NCI-H1436 treated with DMSO at 0.1 percent for 48 hours (cell line): ENCODE measurements at places on chromosomes 2 and 18.

- no peak for DNase-seq
Observed at GRCh38 chr18:26971409-26971808, 105.9 kb upstream of the AQP4 start.

- no peak for DNase-seq
Observed at GRCh38 chr18:44943311-44943881, 262.7 kb downstream of the SETBP1 start.

- DNase-seq, result no peak
Observed at GRCh38 chr18:28174181-28174905, 2.6 kb downstream of the CDH2 start.

GRCh38 chr2:193783681-193784080, 1588.9 kb upstream of the TMEFF2 start:
- DNase-seq, result no peak

DNA sequence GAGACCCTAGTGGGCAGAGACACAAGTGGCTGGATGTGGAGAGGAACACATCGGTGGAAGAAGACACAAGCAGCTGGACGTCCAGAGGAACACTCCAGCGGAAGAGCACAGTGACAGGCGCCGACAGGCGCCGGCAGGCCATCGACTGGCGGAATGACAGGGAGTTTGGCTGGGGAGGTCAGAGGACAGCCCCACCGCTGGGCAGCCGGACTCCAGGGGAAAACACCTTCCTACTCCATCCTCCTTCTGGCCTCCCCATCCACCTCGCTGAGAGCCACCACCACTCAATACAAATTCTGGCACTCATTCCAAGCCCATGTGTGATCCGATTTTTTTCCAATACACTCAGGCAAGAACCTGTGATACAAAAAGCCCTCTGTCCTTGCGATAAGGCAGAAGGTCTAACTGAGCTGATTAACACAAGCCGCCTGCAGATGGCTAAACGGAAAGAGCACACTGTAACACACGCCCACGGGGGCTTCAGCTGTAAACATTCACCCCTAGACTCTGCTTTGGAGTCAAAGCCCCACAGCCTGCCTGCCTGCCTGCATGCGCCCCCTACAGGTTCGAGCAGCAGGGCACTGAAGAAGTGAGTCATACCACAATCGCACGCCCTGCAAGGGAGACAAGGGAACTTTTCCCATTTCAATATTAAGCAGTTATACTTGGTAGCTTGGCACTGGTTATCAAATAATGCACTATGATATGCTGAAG, 50.2 kb upstream of the LRP1B start:
- no peak for DNase-seq

DNA sequence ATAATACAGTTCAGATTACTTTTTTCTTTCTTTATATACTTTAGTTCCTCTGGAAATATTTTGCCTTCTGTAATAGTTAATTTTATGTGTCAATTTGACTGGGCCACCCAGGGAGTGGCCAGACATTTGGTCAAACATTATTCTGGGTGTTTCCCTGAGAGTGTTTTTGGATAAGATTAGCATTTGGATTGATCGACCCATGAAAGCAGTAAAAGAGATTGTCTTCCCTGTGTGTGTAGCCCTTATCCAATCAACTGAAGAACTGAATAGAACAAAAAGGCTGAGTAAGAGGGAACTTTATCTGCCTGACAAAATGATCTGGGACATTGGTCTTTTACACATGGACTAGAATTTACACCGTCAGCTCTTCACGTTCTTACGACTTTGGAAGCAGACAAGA, 1190.1 kb upstream of the FAM98A start:
- no peak for DNase-seq

GRCh38 chr2:18272148-18272494, 288.3 kb downstream of the RDH14 start:
- DNase-seq, result no peak

- no peak for DNase-seq
Observed at GRCh38 chr2:38163006-38163405, 87.1 kb upstream of the CYP1B1 start.

GRCh38 chr2:225768741-225769140, 369.2 kb downstream of the NYAP2 start:
- no peak for DNase-seq

GRCh38 chr2:30714811-30715709, 92.2 kb downstream of the CAPN13 start:
- no peak for DNase-seq

DNA sequence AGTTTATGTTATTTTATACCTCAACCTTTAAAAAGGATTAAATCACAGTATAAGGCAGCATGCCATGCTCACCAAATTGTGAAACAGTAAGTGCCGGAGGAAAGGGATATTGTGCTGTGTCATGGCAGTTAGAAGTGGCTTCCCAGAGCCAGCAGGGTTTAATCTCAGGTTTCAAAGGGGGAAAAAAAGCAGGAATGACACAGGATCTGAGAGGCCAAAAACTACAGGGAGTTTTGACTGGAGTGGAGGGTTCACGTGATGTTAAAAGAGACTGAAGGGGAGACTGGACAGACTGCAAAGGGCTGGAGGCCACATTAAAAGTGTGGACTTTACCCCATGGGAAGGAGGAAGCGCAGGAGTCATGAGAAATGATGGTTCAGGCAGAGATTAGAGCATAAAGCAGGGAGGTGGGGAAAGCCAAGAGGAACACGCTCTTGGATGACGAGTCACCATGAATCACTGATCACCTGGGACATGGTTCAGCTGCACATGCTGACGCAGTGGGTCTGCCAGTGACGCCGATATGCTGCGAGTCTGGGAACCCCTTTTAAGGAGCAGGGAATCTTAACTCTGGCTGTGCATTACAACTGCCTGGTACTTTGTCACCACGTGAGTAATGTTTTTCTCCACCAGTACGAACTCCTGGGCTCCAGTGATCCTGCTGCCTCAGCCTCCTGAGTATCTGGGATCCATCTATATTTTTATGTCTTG, 6.1 kb downstream of the CHMP1B start:
- DNase-seq, result no peak

DNA sequence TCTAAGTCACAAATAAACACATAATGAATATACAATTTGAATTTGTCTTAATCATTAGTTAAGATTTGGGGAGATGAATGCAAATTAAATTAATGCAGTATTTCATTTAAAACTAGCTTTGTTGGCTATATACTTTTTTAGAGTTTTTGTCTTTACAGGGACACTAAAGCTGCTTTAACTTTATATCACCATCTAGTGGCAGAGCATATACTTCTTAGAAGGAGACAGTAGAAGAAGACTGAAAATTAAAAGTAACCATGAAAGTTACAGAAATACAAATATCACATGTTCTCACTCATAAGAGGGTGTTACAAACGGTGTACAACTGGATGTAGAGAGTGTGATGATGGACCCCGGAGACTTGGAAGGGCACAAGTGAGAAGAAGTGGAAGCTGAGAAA, 268.3 kb upstream of the NETO1 start:
- no peak for DNase-seq

GRCh38 chr2:128726236-128726635, 407.6 kb upstream of the HS6ST1 start:
- DNase-seq, result no peak

DNA sequence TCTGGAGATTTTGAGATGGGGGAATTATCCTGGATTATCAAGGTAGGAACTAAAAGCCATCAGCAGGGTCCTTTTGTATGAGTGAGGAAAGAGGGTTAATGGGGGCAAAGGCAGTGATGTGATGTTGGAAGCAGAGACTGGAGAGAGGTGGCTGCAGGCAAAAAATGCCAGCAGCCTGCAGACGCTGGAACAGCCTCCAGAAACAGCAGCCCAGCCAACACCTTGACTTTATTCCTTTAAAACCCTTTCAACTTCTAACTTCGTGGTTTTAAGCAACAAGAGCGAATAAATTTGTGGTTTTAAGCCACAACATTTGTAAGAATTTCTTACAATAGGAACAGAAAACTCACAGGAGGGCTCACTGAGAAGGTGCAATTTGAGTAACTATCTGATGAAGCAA, 523.1 kb upstream of the HS6ST1 start:
- DNase-seq, result no peak

GRCh38 chr2:86331384-86331783, 6.0 kb downstream of the REEP1 start:
- DNase-seq, result no peak

- no peak for DNase-seq
Observed at GRCh38 chr2:15725782-15726112, 134.1 kb downstream of the DDX1 start.

GRCh38 chr18:50717563-50717962, 102.3 kb downstream of the MRO start:
- DNase-seq, result no peak

DNA sequence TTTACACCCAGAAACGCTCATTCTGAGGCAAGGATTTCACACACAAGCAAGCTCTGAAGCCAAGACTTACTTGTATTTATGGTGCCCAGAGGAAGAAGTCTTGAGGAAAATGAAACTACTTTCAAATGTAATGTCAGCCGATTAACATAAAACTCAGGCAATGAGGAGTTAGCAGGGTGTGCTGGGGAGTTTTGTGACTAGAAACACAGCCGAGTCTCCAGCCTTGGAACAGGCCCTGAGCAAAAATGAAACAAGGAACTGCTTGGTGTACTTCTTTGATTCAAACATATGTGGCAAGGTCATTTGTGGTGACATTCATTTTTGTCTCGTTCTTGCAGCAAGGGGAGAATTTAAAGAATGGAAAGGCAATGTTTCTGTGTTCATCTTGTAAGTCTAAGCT, 4.5 kb downstream of the DYTN start:
- DNase-seq, result no peak

GRCh38 chr2:24049485-24050021, at the start of gene FKBP1B:
FKBP1B (plus strand) TSS chr2:24049741; CDS start chr2:24049850, 109 bp downstream.
- DNase-seq, result no peak

DNA sequence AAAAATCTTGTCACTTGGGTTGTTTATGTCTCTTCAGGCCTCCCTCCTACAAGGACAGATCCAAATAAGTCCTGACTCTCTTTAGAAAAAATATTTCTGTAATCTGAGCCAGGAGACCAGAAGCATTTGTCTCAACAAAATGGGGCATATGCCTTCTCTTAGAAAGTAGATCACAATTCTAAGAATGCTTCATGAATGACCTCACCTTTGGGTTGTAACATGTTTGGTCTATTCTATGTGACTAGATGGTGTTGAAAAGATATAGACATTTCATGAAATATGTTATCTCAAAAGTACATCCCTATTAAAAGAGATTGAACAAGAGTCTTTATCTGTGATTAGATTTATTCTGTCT, 159.0 kb upstream of the SETBP1 start:
- DNase-seq, result no peak

- DNase-seq, result no peak
Observed at GRCh38 chr2:54666634-54667265, 56.7 kb upstream of the EML6 start.
